Esophagus squamous epithelium (tissue), 5 donors: ENCODE measurements at places on chromosomes 1 and 21.

DNA sequence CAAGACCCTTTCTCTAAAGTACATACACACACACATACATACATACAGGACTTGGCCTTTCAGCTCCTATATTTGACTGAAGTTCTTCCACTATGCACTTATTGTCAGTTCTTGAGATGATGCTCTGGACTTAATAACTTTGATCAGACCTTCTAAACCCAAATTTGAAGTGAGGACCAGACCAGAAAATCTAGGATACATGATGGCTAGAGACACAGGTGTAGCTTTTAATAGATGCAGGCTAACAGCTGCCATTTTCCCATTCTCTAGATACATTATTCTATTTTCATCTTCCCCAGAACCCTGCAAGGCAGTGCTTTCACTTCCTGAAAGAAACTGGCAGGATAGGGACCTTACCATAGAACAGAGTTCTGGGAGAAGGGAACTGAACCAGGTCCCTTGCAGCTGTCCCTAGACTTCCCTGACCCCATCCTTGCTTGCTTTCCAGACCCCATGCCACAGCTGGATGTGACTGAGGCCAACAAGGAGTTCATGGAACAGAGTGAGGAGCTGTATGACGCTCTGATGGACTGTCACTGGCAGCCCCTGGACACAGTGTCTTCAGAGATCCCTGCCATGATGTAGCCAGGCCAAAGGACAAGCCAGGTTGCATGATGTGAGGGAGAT lies 14.9 kb upstream of the RAB42 start:
- no peak for DNase-seq

DNA sequence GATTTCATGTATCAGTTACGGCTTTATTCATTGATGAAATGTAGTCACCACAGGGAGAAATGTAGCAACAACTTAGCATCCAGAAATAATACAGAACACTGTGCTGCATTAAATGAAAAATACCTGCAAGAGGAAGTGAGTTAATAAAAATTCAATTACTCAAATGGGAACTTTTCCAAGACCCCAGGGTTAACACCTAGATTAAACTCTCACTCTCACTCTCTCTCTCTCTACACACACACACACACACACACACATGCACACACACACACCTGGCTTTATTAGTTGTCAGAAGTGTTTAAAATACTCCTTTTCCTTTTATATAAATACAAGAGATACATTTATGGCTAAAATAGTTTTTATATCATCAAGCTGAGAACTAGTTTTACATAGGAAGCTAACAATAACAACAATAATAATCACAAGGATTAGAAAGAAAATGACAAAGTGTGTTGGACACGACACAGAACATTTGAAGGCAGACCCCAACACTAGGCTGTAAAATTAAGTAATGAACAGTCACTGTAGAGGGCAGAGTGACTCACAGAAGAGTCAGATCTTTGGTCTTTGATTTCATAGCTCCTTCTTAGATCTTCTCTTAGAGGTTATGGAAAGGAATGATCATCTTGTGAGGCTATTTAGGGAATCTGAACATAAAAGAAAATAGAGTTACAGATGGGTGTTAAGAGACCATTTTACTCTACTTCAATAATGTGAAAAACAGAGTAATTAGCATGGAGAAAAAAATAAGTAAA lies 1266.0 kb upstream of the ADGRL2 start:
- no peak for DNase-seq

DNA sequence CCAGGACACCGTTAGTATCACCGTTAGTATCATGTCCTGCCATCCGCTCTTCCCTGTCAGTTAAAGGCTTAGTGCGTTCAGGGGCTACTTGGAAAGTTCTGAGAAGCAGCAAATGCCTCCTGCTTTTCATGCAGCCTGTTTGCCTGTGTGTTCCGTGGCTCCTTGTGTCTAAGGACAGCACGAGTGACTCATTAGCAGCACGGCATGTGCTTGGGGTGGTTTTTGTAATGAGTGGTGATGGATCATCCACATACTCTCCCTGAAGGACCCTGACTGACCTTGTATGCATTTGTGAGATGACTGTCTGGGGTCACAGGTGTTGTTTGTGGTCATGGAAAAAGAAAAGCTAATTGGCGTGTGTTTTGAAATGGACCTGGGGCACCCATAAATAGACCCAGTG lies 221.9 kb downstream of the PBX1 start:
- DNase-seq = no peak

- no peak for DNase-seq
Measured at GRCh38 chr1:99669821-99670220, 23.9 kb downstream of the PALMD start.

DNA sequence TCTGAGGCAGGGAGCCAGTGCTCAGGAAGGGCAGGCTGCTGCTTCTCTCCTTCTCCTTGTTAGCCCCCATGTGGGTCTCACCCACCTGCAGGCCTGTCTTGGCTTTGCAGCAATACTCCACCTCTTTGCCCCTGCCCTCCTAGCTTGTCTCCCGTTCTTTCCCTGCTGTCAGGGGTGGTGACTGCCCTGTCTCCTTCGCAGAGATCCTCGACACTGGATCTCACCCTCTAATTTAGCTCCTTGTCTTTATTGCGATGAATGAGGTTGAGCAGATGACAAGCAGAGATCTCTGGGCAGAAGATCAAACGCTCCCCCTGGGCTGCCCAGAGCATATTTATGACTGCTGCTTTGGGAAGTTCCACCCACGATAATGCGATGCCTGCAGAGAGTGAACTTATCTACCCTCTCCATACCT lies 199.2 kb downstream of the ROR1 start:
- no peak for DNase-seq

GRCh38 chr1:187646536-187647107 lies 817.9 kb downstream of the PLA2G4A start:
- DNase-seq = no peak

DNA sequence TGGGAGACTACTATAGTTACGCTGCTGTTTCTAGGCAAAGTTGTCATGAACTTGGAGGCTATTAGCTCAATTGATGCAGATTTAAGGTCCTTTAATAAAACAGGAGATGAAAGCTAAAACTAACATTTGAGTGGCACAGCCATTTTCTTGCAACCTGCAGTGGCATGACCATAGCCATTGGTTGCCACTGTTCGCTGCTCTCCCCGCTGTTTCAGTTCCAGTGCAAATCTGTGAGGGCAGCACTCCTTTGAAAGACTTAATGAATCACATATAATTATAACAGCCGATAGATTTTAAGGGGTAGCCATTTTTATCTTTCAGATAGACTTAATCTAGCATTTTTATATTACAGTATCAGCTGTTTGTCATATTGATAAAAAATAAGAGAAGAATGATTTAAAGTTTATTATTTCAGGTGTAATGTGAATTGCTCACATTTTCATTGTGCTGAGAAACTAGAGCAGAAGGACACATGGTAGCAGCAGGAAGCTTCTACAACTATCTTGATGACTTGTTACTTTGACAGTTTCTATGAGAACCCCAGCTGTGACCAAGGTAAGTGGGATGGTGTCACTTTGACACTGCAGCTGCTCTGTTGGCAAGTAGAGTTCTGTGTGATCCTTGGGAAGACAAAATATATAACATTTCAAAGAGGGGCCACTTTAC lies 203.7 kb downstream of the PLA2G4A start:
- no peak for DNase-seq

DNA sequence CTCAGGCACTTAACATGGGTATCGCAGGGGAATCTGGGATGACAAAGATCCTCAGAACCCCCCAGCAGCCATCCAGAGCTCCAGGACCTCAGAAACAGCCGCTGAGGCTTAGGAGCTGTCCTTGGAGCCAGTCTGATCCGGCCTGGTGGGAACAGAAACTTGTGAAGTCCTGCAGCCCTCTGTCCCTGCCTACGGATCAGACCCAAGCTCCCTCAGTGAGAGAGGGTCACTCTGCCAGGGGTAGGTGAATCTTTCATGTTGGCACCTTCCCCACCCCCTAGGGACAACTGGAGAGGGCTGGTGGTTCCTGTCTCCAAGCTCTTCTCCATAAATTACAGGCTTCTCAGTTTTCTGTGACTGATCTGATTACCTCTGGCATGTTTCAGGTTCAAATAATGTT lies 122.3 kb downstream of the TLR5 start:
- no peak for DNase-seq

GRCh38 chr1:222867316-222867715 lies 52.5 kb downstream of the DISP1 start:
- DNase-seq = no peak

- no peak for DNase-seq
Measured at GRCh38 chr1:201393076-201393475, 6.0 kb downstream of the LAD1 start.

DNA sequence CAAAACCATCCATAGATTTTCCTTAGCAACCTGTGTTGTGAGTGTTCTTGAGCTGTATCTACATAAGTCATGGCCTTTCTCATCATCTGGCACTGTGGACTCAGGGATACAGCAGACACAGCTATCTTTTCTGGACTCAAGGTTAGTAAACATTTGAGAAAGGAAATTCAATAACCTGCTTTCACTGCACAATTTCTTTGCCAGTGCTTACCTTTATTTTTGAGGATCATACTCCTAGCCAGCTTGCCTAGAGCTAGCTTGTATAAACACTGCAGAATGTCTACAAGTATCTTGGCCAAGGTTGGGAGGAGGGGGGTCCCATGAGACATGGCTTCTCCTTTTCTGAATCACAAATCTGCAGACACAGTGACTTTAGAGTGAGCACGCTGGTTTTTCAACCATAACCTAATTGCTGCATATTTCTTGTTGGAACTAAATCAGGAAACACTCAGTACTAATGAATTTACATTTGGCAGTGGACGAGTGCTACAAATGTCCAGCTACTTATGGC lies 27.2 kb downstream of the ADAMTS5 start:
- no peak for DNase-seq

DNA sequence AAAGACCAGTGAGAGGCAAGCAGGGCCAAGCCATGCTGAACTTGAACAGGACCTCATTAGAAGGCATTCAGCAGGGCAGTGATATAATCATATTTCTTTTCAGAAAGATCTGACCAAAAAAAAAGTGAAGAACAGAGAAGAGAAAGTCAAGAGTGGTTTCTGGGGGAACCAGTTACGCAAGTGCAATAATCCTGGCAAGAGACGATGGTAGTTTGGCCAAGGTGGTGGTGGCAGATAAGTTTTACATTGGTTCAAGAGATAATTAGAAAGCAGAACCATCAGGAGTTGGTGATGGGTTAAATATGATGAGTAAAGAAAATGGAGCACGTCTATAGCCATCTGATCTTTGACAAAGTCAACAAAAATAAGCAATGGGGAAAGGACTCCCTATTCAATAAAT lies 54.3 kb downstream of the ZSWIM5 start:
- DNase-seq = no peak

DNA sequence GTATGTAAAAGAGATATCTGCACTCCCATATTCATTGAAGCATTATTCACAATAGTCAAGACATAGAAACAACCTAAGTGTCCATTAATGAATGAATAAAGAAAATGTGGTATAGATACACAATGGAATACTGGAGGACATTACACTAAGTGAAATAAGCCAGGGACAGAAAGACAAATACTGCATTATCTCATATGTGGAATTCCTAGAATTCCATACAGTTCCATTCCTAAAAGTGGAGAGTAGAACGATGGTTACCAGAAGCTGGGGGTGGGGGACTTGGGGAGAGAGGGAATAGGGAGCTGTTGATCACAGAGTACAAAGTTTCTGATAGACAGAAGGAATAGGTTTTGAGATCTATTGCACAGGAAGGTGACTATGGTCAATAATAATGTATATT lies 7.4 kb downstream of the TMED5 start:
- no peak for DNase-seq

DNA sequence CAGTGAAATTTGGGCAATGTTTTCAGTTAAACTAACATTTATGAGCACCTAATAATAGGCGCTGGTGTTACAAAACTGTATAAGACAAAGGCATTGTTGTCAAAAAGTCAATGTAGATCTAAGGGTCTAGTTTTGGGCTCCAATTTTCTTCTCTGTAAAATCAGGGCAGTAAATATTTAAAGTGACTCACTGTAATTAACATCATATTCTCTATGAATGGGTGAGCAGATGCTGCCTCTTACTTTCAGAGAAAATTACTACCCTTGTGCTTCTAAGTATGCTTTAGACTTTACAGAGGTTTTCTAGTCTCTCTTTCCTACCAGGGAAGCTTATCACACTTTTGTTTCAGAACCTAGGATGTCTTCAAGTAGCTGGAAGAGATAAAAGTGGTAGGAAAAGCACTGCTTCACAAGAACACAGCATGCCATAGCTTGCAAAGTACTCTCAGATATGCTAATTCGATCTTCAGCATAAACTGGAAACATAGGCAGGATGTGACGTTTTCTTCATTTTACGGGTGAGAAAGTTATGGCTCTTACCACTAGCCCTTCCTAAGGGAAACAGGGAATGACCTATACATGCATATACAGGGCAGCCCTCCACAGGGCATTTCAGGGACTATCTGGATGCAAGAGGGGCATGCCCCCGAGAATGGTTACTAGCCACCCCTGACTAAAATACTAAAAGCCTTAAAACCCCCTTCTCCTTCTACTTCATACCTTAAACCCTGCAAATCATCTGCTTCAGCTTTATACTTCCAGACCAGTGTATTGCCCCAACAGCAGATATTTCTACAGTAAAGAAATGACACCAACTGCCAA lies 2.6 kb downstream of the C1orf116 start:
- no peak for DNase-seq

DNA sequence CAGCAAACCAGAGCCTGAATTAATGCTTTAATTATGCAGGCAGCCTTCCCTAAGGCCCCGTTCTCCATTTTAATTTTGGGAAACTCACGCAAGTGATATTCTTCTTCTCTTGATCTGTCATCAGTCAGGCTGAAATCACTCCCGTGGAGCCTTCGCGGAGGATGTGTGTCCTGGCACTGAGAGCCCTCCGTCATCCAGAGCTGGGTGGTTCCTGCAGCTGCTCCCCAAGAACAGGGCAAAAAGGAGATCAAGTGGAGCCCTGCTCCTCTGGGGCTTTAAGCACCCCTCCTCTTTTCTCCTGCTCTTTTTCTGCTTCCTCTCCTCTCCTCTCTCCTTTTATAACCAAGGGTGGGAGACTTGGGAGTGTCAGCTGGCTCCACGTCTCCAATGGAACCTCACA lies 133.2 kb upstream of the CACNA1E start:
- no peak for DNase-seq

- DNase-seq = no peak
Measured at GRCh38 chr1:185053204-185053603, 7.8 kb downstream of the RNF2 start.

GRCh38 chr1:220327106-220327505 lies 54.9 kb upstream of the RAB3GAP2 start:
- no peak for DNase-seq
